ENCODE measurements at places on chromosomes 7 and 10.

DNA sequence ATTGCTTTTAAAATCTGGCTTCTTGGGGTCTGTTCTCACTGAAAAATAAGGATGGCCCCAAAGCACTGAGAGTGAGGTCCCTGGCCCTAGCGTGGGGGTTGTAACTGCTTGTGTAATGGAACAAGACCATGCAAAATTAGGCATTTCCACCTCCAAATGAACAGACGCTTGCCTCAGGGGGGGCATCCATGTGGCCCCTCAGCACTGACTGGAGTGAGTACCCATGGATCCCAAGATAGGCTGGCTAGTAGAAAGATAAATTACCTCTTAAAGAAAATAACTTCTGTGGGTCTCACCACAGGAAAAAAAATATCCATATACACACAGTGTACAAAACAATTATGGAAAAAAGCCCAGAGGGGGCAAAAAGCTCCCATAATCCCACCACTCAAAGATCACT, 15.2 kb upstream of the CPA1 start:
- DNase-seq = no peak

- no peak for DNase-seq
Measured at GRCh38 chr10:68359189-68359588, 26.5 kb upstream of the PBLD start.

DNA sequence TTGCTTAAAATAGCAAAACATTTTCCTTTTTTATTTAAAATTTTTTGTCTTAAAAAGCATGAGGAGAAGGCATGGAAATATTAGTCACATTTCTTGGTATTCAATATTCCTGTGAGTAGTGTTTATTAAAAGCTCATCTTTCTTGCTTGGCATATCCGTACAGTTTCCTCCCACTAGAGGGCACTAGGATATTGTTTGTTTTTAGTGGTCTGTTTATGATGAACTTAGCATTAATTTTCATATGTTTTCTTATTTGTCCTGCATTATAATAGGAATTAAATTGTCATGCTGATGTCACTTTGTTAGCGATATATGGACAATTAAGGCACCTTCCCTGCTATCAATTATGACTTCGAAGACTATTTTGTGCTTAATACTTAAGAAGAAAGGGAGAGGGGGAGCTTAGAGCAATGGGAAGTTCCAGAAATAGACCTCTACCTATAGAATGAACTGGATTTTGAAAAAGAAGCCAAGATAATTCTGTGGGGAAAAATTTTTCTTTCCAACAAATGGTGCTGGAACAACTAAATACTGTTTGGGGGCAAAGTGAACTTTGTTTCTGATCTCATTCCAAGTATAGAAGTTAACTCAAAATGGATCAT, 91.0 kb upstream of the STRIP2 start:
- no peak for DNase-seq

GRCh38 chr10:69640196-69640980, 10.3 kb downstream of the FAM241B start:
- no peak for DNase-seq

DNA sequence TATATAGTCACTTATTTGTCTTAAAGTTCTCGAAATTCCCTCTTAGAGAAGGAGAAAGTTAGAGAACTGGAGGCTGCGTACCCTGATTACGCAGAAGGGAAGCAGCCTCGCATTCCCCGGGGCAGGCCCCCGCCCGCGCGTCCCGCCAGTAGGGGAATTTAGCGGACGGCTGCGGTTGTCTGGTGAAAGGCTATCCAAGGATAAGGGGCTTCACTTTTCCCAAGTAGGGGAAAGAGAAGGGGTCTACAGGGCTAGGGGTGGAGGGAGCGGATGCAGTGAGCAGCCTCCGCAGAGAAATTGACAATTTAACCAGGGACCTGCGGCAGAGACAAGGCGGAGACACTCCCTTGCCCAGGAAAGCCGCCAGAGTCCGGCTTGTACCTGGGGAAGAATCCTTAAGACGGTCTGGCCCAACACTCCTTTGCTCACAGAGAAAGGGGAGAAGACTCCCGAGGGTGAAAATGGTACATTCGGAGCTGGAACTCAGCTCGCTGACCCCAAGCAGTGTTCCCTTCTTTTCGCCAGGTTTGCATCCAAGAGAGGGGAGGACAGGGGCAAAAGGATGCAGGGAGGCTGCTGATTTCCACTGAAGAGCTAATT, 994 bp upstream of the MAGI2 start:
- no peak for DNase-seq

GRCh38 chr10:124892031-124892430, 49.9 kb upstream of the ZRANB1 start:
- DNase-seq = no peak

DNA sequence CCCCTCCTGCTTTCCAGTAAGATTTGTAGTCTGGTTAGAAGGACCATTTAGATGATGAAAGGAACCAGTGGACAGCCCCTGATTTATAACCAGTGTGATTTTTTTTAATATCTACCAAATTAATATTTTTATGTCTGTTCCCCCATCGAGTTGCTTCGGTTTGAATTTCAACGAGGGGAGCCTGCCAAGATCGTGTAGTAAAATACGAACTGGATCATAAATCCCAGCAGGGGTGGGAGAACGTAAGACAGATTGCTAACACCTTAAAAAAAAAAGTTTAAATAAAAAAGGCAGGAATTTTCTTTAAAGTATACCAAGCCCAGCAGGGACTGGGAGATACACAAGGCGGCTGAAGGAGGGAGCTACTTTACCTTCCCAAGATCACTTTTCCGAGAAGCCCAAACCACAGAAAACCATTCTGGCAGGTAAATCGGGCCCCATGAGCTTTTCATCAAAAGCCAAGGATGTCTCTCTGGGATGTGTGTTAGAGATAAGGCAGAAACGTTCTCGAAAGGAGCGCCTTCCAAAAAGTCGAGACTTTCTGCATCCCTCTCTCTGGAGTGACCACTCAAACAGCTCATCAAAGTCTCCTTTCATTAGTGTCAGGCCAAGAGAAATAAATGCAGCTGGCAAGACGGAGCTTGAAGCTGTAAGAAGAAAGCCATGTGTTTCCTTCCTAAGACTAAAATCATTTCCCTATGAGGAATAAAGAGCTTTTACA, 270.5 kb upstream of the NFE2L3 start:
- no peak for DNase-seq
